ENCODE measurements at places on chromosomes 2 and 18. TPM values are rescaled to one million over a fixed set of nuclear protein-coding genes. Genes with fewer than 3 reads are reported as not detected.

Gene TEKT4
- total RNA-seq: not detected

- DNase-seq: no peak
Observed at GRCh38 chr18:37783771-37784170, 218.2 kb upstream of the CELF4 start.

- DNase-seq: no peak
Observed at GRCh38 chr2:238302087-238302486, 13.7 kb upstream of the PER2 start.

DNA sequence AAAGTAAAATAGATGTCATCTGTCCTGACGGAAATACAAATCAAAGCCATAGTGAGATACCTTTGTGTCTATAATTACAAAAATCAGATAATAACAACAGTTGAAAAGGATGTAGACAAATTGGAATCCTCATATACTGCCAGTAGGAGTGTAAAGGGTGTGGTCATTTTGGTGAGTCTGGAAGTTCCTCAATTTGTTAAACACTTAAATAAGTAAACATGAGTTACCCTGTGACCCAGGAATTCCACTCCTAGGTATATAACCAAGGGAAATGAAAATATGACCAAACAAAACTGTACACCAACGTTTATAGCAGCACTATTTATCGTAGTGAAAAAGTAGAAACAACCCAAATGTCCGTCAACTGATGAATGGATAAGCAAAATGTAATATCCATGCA is 24.0 kb downstream of the R3HDM1 start:
- DNase-seq: no peak

Gene SPC25
- total RNA-seq: 11.2 TPM

Gene SALL3
- 0.48 TPM for total RNA-seq

- DNase-seq: no peak
Observed at GRCh38 chr18:66011916-66012315, 261.1 kb downstream of the CDH7 start.

- no peak for DNase-seq
Observed at GRCh38 chr2:126913881-126914615, 15.4 kb downstream of the TEX51 start.

Gene MC2R
- not detected for total RNA-seq

- no peak for DNase-seq
Observed at GRCh38 chr18:4751523-4751922, 296.4 kb upstream of the DLGAP1 start.

- peak; percentile 6 for DNase-seq
Observed at GRCh38 chr2:43142921-43143438, 83.4 kb downstream of the ZFP36L2 start.

GRCh38 chr2:191318037-191318728 is 73.0 kb downstream of the MYO1B start:
- no peak for DNase-seq

Gene KIAA2012
- not detected for total RNA-seq

Gene MFSD2B
- total RNA-seq: not detected

- DNase-seq: no peak
Observed at GRCh38 chr2:237189799-237190198, 104.1 kb downstream of the COPS8 start.

DNA sequence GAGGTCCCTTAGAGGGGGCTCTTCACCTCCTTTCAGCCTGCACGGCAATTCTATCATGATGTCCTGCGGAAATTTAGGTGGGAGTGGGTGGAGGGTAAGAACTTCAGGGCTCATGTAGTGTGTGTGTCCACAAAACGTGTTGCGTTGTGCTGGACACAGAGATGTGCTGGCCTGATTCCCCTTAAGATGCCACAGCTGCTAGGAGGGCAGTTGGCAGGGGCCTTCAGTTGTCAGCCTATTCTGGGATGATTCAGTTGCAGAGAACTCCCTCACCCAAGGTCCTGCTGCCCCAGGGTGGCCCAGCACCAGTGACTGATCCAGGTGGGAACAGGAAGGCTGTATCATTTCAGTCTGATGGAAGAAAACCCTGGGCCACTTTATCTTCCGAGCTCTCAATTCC is 1.0 kb upstream of the HJURP start:
- no peak for DNase-seq

DNA sequence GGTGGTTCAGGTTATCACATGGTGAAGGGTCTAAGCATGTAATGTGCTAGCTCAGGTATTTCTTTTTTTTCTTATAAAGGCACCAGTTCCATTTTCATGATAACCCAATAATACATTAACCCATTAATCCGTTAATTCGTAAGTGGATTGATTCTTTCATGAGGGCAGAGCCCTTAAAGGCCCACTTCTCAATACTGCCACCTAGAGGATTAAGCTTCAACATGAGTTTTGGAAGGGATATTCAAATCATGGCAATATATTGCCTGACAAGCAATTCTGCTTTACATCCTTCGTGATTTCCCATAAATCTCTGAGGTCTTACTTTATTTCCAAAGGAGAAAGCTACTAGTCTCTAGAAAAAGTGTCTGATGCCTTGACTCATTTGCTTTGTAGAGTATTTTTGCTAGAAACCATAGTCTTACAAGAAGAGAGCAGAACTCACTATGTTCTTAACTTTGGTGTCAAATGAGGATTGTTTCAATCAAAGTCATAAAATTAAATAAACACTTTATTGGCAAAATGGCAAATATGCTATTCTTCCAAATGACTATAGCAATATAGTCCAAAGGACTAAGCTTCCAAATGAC is 271.3 kb downstream of the KCNS3 start:
- DNase-seq: peak; percentile 69

DNA sequence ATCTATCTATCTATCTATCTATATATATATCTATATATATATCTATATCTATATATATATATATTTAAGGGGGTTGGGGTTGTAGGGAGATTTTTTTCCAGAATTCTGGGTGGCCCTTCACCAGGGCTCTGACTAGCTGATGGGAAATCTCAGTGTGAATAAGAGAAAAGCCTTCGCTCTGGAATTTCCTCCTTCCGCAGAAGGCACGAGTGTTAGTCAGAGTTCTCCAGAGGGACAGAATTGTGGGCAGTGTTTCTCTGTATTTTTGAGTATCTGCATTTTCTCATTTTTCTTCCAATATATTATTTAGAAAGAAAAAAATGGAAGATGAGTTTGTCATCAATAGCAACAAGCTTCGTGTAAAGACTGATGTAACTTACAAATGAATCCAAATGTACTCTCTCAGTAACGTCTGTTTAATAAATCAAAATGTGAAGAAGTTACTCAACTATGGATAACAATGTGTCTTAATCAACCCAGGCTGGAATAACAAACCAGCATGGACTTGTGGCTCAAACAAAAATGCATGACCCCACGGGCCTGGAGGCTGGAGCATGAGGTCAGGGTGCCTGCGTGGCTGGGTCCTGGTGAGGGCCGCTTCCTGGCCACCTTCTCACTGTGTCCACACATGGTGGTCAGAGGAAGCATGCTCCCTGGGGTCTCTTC is 10.6 kb upstream of the SNTG2 start:
- DNase-seq: no peak

Gene SULT1C2
- 21.5 TPM for total RNA-seq

Gene PROM2
- total RNA-seq: 1.2 TPM

DNA sequence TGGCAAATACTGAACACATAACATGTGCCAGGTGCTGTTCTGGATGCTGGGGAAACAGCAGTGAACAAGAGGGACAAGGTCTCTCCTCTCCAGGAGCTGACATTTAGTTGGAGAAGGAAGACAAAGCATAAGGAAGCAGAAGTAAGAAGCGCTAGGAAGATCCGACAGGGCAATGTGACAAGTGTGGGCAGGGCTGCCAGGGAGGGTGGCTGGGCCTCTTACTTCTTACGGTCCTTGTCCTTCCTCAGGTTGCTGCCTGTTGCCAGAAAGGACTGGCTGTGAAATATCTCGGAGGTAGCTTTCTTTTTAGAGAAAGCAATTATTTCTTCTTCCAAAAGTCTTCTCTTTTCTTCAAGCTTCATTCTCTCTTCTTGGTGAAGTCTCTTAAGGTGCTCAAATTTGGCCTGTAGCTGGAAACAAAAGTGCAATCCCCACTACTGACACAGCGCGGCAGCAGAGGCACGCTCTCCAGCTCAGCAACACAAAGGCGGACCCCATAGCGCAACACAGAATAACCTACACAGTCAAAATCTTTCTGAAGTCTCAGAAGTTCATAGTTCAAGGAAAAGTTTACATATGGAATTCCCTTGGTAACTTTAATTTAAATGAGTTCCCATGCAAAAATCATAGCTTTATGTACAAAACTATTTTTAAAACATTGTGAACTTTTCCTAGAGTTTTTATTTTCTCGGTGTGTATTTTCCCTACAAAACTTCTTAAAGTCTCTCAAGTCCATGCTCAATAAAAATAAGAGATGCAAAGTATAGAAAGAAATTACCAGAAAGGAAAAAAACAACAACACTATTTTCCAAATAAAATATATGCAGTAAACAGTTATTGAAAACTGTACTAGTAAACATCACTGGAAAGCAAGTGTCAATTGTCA is 67.7 kb downstream of the SEPTIN10 start:
- peak; percentile 78 for DNase-seq

Gene CAPN14
- 0.33 TPM for total RNA-seq
